ENCODE measurements at places on chromosomes 3 and 15.

GRCh38 chr3:27614592-27614991 is 107.5 kb downstream of the EOMES start:
- no peak for DNase-seq

DNA sequence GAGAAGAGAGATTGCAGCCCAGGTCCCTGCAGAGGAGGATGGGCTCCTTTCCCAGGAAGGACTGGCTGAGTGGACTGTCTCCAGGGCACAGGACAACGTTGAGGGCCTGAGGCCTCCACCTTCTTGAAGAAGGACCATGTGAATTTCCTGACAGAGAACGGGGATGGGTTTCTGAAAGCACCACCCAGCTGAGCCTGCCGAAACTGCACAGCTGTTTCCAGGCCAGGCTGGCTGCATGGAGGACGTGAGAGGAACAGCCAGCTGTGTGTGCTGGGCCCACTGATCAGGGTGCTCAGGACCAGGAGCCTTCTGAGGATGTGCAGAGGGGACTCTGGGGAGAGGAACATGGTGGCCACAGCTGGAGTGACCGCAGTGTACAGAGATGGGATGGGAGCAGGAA is 39.2 kb downstream of the HMCES start:
- DNase-seq: no peak

DNA sequence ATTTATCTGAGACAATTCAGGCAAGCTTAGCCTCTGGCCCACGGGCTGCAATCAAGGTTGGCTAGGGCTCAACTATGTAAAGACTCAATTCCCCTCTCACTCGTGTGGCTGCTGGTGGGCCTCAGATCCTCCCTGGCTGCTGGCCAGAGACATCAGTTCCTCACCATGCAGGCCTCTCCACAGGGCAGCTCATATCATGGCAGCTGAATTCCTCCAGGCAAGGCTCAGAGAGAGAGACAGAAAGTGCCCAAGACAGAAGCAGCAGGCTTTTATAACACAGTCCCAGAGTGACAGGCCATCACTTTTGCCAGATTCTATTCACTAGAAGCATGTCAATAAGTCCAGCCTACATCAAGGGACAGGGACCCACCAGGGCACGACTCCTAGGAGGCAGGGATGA is 63.2 kb downstream of the XXYLT1 start:
- DNase-seq: no peak

- no peak for DNase-seq
Measured at GRCh38 chr15:100112061-100112420, 229.7 kb downstream of the ADAMTS17 start.

GRCh38 chr3:158712443-158712842 is 19.8 kb downstream of the RARRES1 start:
- no peak for DNase-seq

DNA sequence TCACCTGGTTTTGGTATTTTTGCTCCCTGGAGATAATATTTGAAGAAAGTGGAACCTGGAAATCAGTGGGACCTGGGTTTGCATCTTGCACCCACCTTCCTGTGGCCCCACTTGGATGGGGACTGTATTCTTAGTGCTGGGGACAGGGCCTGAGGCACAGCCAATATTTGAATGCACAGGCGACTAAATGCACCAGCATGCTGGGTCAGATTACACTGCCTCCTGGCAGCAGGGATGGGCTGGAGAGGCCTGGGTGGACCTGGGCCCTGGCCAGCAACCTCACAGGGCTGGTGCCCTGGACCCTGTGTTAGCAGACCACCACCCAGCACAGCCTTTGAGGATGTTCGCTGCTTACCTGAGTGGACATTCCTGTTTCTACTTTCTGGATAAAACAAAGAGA is 10.5 kb downstream of the ITIH4 start:
- DNase-seq: no peak

DNA sequence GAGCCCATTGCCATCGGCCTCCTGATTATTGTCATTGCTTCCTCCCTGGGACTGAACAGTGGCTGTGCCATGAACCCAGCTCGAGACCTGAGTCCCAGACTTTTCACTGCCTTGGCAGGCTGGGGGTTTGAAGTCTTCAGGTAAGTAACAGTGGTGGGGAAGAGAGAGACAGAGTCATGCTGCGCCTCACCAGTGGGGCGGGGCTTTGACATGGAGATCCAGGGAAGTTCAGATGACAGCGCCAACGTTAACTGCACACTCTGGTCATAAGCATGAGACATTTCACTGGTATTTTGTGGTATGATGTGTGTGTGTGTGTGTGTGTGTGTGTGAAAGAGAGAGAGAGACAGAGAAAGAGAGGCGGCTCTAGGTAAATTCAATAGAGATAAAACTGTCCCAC is 41.0 kb downstream of the AQP9 start:
- DNase-seq: no peak

- DNase-seq: no peak
Measured at GRCh38 chr3:49871531-49872153, 1.9 kb upstream of the CAMKV start.

GRCh38 chr3:35664460-35664919 is 25.2 kb downstream of the ARPP21 start:
- DNase-seq: peak; percentile 7

- DNase-seq: no peak
Measured at GRCh38 chr3:127925384-127925783, 10.4 kb downstream of the KBTBD12 start.

- DNase-seq: no peak
Measured at GRCh38 chr3:65030014-65030627, 342.3 kb upstream of the ADAMTS9 start.

DNA sequence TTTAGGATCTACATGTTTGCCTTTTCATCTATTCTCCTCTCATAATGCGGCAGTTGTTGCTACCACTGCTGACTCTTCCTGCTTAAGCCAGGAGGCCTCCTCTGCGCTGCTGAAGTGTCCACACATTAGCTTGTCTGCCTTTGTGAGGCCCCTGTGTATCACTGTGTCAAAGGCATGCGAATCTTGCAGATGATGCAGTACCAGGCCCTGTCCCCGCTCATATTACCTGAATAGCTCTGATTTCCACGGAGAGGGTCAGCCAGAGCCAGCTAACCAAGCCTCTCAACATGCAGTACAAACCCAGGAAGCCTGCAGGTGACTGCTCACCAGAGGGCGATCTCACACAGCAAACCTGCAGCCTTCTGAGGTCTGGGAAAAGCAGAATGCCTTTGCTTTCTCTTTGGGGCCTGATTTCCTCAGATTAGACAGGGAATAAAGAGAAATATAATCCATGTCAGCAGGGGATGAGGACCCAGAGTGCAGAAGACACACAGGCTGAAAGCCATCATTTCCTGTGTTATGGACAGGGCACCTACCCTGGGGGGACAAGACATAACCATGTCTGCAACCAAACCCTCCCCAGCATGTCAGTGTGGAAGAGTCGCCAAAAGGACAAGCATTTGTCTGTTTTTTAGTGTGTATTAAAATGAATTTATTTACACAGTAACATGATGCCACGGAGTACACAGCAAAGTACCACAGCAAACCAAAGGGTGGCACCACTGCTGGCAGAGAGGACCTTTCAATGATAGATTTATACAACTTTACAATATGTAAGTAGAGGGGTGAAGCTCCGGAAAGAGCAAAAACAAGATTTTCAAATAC is 36.8 kb upstream of the TSPAN3 start:
- DNase-seq: peak; percentile 59

- no peak for DNase-seq
Measured at GRCh38 chr15:37246856-37247255, 146.5 kb upstream of the MEIS2 start.

DNA sequence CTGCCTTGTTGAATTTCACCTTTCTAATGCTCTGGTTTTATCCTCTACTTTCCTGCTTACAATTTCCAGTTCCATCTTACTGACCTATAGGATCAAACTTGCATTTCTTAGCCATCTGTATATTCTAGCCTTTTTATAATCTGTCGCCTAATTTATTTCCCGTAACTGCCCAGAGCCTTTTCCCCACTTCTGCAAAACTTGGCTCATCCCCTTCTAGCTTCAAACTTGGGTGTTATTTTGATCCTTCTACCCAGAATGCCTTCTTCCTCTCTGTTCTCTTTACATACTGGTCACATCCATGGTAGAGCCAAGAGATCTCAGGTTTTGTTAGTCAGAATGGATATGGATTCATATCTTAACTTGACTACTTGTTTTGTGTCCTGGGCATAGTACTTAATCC is 2.6 kb downstream of the SACM1L start:
- DNase-seq: no peak

GRCh38 chr3:111691293-111691909 is 96.3 kb upstream of the ZBED2 start:
- no peak for DNase-seq

DNA sequence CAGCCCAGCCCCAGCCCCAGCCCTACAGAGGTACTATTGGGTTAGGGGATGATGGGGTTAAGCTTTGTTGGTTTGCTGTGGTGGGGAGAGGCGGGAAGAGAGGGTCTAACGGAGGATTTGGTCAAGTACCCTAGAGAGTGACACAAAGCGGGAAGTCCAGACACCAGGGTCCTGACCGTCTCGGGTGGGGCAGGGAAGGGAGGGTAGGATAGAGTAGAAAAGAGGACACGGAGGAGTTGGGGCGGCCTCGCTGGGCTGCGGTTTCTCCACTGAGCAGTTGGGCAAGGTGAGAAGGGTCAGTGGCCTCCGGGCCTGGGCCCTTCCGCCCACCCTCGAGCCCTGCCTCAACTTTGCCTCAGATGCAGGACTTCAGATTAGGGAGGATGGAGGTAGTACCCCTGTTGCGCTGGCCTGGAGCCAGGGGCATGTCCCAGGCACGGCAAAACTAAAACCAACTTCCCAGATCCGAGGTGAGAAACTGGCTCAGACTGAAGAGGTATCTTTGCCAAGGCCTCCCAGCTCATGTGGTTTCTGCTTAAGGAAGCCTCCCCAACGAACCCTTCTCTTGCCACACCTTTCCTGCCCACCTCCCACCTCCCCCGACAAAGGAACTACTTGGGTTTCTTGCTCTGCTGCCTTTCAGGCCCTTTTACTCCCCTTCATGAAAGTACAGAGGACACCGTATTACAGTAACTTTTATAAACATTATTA is 551 bp downstream of the PML start:
- DNase-seq: no peak

GRCh38 chr15:60052796-60053195 is 48.7 kb downstream of the FOXB1 start:
- no peak for DNase-seq

DNA sequence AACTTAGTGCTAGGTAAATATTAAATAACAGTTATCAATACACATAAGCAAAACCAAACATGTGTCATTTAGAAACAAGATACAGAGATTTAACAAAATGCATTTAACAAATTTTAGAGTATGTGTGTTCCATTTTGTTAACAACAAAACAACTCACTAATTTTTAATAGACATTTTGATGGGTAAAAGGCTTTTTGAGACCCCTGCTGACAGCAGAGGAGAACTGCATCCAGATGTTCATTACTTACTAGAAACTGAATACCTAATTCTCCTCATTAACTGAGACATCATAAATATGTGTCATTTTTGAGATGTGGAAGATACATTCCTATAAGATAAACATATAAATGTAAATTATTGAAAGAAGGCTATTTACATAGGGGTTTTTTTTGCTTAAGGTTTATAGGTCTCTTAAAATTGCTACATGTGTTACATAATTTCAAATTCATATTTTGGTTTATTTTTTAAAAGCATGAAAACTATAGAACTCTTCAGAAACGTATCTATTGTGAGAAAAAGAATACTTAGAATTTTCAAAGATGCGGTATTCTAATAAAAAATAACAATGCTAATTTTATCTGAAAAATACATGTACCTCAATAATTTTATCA is 1009.8 kb downstream of the TUSC7 start:
- peak; percentile 12 for DNase-seq

DNA sequence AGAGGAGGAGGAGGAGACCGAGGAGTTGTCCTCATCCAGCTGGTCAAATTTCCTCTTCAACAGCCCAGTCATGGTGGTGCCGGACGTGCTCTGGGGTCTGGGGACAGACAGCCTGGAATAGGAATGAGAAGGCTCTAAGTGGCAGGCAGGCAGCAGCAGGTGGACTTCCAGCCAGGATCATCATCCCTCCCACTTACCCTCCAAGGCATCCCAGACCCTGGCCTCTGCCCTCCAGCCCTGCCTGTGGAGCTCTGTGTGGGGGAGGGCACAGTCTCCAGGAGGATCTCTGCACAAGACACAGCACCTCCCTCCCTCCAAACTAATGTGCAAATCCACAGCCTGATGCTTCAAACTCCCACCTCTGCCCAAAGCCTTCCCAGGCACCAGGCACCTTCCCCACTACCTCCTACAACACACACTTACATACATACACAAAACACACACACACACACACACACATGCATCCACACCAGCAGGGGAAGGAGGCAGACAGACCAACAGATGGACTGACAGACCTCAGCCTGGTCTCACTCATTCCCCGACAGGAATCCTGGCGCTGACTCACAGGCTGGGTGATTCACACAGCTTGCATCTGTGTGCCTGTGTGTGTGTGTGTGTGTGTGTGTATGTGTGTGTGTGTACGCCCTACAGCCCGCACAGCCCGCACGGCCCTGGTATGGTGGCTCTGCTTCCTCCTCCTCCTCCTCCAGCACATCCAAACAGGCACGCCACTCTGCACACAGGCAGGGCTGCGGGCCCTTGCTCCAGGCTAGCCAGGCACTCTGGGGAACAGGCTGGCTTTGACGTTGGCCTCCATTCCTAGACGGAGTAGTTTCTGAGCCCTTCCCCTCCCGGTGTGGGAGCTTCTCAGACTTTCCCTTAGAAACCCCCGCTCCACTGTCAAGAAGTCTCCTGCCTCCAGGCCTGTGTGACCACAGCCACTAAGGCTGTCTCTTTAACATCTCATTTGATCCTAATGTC is 6.5 kb downstream of the CSRNP1 start:
- DNase-seq: peak; percentile 34

- DNase-seq: no peak
Measured at GRCh38 chr3:107426223-107426622, 49.0 kb downstream of the CCDC54 start.

DNA sequence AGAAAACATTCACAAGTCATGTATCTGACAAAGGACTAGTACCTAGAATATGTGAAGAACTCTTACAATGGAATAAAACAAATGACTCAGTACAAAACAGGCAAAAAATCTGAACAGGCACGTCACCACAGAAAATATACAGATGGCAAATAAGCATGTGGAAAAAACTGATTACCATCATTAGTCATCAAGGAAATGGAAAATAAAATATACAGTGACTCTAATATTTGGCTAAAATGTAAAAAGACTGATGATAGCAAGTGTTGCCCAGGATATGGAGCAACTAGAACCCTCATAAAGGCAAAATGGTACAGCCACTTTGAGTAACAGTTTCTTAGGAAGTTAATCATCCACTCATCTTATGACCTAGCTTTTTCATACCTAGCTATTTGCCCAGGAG is 95.8 kb upstream of the ABHD17C start:
- no peak for DNase-seq

DNA sequence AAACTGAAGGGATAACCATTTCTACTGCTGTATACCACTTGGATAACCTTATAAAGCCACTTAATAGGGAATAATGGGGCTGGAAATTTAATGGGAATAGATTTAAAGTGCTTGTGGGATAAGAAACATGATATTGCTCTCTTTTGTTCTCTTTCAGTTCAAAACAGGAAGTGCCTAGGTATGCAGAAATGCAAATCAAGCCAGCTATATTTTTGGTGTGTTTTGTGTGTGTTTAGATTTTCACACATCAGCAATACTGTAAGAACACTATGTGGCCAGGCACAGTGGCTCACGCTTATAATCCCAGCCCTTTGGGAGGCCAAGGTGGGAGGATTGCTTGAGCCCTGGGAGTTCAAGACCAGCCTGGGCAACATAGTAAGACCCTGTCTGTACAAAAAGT is 442.3 kb upstream of the TPRG1 start:
- DNase-seq: no peak

- DNase-seq: no peak
Measured at GRCh38 chr15:36007699-36008098, 461.7 kb upstream of the DPH6 start.

- DNase-seq: no peak
Measured at GRCh38 chr3:171236265-171237008, 209.9 kb upstream of the SLC2A2 start.
